ENCODE measurements at places on chromosomes 3 and 15. TPM values are rescaled to one million over a fixed set of nuclear protein-coding genes. Genes with fewer than 3 reads are reported as not detected.

Gene RBMS3
- total RNA-seq = 36.2 TPM

GRCh38 chr3:133268726-133269134 is 131.1 kb upstream of the BFSP2 start:
- no peak for DNase-seq

DNA sequence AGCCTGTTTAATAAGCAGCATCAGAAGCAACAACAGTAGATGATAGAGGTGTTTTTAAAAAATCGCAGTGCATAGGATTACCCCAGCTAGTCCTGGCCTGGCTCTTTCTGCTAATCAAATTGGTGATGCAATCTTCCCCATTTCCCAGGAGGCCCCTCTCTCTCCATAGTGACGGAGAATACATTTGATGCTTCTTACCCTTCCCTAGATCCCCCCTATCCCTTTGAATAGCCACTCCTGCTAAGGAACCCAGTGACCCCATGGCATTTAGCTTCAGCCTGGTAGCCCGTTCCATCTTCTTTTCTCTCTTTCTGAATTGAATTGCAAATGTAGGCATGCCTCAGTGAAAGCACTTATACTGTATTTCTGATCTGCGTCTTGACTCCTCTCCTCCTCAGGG is 223.6 kb upstream of the GAP43 start:
- no peak for DNase-seq

- DNase-seq = no peak
Measured at GRCh38 chr3:4508048-4508981, 15.2 kb downstream of the ITPR1 start.
